Dermis blood vessel endothelial cell (primary cell): ENCODE measurements at places on chromosomes 12 and 14.

GRCh38 chr12:71085575-71085974, 72.2 kb downstream of the TSPAN8 start:
- DNase-seq, result no peak

DNA sequence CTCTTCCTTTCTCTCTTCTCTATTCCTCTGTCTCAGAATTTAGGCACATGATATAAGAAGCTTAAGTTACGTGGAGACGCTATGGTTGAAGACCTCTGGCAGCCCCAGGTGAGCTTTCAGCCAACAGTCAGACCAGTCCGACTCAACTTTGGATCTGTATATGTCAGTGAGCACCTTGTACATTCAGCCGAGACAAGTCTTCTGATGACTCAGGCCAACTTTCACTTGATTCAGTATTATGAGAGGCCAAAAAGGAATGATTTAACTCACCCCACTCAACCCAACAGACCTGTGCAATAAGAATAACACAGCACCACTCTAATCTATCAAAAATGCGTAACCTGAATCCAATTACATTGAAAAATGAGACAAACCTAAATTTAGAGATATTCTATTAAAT, 47.5 kb upstream of the FOXG1 start:
- DNase-seq, result no peak

- DNase-seq, result peak; percentile 83
These were observed 1.0 kb downstream of the NCOR2 start for GRCh38 chr12:124566161-124566996.

DNA sequence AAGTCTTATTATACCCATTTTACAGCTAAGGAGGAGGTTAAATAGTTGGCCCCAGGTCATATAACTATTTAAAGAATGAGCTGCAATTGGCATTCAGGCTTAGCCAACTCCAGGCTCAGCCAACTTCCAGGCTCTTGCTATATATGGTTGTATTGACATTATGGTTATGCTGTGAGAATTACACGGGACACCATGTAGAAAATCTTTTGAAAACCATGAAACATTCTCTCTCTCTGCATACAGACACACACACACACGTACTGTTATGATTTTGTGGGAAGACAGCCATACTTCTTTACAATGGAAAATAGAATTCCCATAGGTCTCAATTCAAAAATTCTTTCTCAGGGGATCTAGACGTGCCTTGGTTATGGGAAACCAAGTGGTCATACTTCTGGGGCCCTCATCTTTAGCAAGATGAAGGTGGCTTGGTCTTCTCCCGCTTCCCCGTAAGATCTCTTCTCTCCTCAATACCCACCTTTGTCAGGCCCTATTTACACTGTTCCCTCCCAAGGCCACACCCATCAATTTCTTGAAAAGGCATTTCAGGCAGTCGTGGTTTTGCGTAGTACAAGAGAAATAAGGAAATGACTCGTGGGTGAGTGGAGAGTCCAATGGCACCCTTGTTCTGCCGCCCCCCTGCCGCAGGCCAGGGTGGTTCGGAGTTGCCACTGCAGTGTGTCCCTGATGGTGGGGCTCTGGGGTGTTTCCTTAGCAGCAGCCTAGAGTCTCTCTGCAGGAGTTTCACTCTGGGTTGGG, 10.0 kb upstream of the GPRC5A start:
- peak; percentile 41 for DNase-seq

DNA sequence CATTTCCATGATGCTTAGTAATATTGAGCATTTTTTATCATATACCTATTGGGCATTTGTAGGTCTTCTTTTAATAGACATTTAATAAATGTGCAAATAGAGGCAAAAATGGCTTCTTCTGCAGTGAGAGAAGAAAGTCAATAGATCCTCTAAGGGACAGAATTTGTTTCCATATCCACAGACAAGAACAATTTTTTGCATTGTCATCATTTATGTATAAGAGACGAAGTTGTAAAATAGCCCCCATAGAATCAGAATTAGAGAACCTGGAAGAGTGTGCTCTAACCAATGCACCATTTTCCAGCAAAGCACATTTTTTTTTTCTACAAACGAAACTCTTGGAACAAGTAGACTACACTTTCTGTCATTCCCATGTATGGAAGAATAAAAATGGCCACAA, 365.1 kb upstream of the PDE3A start:
- no peak for DNase-seq

- peak; percentile 8 for DNase-seq
These were observed 89.1 kb downstream of the MIA2 start for GRCh38 chr14:39322807-39323206.

- no peak for DNase-seq
These were observed 8.0 kb upstream of the NT5DC3 start for GRCh38 chr12:103848917-103849491.

- DNase-seq, result no peak
These were observed 255.9 kb upstream of the KITLG start for GRCh38 chr12:88836156-88836555.

GRCh38 chr14:43539210-43539609, 967.9 kb downstream of the FSCB start:
- DNase-seq, result no peak

- no peak for DNase-seq
These were observed 32.8 kb upstream of the RAP1B start for GRCh38 chr12:68577949-68578348.

DNA sequence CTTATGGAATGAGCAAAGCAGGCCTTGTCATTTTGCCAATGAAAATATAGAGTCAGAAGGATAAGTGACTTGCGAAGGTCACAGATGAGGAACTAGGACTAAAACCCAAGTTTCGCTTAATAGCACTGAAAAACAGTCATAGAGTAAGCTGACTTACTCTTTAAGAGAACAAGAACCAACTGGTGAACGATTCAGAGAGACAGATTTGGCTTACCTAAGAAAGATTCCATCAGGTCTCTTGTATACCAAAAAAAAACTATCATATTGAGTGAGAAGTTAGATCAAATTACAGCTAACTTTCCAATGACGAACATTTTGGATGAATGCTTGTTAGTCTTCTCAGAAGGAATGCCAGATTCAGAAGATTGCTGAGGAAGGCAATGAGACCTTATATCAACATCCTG, 74.2 kb downstream of the ZFC3H1 start:
- DNase-seq, result no peak

GRCh38 chr14:106094654-106095189, 568.3 kb downstream of the TMEM121 start:
- peak; percentile 11 for DNase-seq

GRCh38 chr12:120483621-120484020, 12.3 kb upstream of the DYNLL1 start:
- DNase-seq, result no peak

DNA sequence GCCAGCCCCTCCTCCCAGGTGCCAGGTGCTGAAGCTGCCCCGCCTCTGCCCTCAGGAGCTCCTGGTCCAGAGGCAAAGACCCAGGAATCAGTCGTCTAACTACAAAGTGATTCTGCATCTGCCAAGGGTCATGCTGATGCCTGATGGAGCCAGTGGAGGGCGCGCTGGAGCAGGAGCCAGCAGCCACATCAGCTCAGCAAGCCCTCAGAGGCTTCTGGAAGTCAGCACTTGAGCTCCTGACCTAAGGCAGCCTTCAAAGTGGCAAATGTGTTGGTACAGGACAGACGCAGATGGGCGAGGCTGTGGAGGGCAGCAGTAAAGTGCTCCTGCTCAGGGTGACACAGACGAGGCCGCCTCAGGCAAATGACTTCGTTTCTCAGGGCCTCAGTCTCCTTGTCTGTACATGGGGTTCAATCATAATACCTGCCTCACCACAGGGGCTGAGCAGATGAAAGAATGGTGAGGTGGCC, 10.9 kb downstream of the C12orf43 start:
- peak; percentile 79 for DNase-seq

DNA sequence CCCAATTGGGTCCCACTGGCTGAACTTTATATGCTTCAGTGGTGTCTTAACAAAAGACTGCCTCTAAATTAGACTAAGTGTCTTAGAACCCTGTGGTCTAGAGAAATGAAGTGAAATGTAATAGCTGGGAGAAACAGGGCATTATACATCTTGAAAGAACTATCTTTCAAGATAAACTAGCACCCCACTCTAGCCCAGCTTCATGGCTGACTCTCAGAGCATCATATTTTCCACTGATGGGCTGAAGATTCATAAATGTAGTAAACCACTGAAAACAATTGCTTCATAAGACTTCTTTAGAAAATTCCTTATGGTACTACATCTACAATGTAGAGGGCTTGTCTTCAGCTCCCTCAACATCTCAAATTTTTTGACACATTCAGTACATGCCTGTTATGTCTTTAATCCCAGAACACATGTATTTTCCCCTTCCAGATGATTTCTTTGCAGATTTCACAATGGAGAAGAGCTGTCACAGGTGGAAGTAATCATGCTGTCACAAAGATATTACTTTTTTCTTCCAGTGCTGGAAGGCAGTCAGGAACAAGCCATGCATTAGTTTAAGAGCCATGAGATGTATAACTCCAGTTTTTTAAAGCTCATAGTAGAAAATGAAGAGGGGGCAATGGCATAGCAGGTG, 48.5 kb downstream of the IFNG-AS1 start:
- DNase-seq, result no peak

GRCh38 chr14:68230950-68231717, 411.6 kb downstream of the RAD51B start:
- peak; percentile 24 for DNase-seq

- DNase-seq, result no peak
These were observed 638.3 kb upstream of the TBX3 start for GRCh38 chr12:115322275-115322674.

GRCh38 chr12:113194971-113195391, 9.5 kb downstream of the RITA1 start:
- DNase-seq, result no peak

DNA sequence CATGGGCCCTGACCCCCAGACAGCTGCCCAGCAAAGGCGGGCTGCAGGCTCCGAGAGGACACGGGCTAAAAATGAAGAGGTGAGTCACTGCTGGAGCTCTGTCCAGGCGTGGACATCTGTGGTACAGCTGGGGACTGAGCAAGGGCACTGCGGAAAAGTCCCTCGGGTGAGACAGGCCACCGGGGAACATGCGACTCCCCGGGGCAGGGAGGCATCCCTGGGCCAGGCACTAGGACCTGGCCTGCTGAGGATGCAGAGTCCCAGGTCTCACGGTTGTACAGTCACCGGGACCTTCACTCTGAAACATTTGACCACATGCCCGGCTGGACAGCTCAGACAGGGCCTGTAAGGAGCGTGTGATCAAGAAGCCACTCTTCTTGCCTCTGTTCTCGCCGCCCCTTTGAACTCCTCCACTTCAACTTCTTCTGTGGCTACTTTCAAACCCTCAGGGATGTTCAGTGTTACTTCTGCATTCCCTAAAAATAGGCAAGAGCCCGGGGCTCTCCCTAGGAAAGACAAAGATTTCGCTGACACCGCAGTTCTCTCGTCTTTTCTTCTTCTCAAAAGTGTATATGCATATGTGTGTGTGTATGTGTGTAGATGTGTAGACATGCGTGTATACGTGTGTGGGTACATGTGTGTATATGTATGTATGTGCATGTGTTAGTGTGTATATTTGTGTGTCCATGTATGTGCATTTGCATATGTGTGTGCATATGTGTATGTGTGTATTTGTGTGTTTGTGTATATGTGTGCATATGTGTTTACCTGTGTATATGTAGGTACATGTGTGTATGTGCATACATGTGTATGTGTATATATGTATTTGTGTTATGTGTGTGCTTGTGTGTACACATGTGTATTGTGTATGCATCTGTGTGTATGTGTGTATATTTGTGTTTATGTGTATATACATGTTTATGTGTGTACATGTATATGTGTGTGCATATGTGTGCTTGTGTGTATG, 5.0 kb upstream of the RFLNA start:
- DNase-seq, result no peak

GRCh38 chr14:65533736-65534404, 121.3 kb downstream of the FUT8 start:
- DNase-seq, result no peak

DNA sequence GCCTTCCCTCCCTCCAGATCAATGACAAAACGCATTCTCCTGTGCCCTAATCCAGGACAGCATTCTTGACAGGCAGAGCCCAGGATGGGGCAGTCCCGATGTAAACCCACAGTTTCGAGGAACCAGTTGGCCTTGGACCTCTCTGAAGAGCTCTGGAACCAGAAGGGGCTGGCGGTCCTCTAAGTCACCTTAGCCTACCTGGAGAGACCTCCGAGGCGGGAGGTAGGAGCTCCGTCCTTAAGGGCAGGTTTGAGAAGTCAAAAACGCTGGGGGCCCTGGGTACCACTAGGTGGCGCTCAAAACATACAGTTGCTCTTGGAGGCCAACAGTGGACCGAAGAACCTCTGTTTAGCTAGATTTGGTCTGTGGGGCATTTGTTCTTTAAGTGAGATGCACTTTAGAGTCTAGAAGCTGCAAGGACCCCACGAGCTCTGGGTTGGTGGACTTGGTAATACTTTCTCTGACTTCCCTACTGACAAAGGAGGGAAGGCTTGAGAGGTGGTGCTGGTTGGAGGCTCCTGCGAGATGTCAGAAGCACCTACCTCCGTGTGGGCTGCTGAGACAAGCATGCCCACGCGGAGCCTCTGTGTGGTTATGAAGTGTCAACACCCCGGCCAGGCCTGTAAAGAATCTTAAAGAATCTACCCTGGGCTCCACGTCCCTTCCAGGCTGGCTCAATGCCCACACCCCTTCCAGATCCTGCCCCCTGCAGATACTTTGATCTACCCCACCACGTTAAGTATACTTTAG, 74.8 kb upstream of the CHST11 start:
- peak; percentile 91 for DNase-seq

DNA sequence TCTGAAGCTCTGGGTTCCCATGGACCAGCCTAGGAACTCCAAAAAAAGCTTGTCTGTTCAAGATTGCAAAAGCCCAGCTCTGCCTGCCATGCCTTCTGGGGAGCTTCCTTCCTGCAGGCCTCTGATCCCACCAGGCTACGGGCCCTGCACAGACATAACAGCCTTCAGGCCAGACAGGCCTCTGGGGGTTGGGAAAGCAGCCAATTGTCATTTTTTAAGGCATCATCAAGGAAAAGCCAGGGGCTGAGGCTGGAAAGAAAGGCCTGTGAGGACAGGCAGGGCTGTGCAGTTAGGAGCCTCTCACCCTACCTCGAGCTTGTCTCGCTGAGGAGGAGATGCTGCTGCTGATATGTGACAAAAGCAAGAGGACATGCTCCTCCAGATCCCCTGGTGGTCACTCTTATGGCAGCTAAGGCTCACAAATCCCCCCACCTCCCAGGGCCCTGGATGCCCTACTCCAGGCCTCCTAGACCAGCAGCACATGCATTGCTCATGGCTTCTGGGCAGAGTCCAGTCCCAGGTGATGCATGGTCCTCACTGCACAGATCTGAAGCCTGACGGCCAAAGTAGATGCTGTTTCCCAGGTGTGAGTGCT, 2.9 kb downstream of the TMEM229B start:
- DNase-seq, result peak; percentile 19

- no peak for DNase-seq
These were observed 16.1 kb upstream of the VDR start for GRCh38 chr12:47920913-47921312.

DNA sequence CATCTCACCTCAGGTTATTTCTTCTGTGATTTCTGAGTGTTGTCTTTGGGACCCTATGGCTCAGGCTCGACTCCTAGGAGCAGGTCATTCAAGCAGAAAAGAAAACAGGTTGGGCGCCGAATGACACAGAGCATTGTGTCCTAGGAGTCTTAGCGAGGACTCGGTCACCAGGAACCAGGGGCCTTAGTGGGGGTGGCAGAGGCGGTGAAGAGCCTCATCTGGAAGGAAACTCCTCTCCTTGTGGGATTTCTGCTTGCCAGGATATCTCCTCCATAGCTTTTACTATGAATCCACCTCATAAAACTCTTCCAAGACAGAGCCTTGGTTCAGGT, 630 bp downstream of the PLEKHH1 start:
- no peak for DNase-seq
